Left lung (tissue), 14 donors: ENCODE measurements at places on chromosomes 5 and 9. TPM values are rescaled to one million over a fixed set of nuclear protein-coding genes. Genes with fewer than 3 reads are reported as not detected.

Gene LCN15
- not detected for total RNA-seq

Gene ANKRD33B
- total RNA-seq, result 1.8 TPM

Gene SLC6A3
- 4.3 TPM for total RNA-seq

Gene DRD1
- total RNA-seq, result 0.37 TPM
